ENCODE measurements at places on chromosomes 16 and 17.

GRCh38 chr16:67935101-67935401 lies 1.6 kb downstream of the PSMB10 start:
- no peak for DNase-seq

GRCh38 chr16:10964891-10965326 lies 20.5 kb downstream of the CLEC16A start:
- DNase-seq, result no peak

DNA sequence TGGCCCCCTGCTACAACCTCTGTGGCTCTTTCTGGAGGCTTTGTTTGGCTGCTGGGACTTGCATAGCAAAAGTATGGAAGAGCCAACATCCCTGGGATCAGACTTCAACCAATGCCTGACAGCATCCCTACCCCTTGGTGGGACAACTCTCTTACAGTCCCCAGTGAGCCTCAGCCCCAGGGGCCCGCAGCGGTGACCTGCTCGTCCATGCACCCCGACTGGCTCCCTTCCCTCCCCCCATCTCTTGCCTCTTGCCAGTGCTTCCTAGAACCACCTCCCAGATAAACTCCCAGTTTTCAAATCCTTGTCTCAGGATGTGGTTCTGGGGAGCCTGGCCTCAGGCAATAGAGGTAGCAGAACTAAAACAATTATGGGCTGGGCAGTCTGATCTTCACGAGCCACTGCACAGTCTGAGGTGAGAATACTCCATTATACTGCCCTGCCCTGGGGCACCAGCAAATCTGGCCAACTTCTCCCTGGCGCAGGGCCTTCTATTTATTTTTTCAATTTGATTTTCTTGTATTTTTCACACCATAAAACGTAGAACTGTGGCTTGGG lies 86.6 kb upstream of the BRD7 start:
- no peak for DNase-seq

DNA sequence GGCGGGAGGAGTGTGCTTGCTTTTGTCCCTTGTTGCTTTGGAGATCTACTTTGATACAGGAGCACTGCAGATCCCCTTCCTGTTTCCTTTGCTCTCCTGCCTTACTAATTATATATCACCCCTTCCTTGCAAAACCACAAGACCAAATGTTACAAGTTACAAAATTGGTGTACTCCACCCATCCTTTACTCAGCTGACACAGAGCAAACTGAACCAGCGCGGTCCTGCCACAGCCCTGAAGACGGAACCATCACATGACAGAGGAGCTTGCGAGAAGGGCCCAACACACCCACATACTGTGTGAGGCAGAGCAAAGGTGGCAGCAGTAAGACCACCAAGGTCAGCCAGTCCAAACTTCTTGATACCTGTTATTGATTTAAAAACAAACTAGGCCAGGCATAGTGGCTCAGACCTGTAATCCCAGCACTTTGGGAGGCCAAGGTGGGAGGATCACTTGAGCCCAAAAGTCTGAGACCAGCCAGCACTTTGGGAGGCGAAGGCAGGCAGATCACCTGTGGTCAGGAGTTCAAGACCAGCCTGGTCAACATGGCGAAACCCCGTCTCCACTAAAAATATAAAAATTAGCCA lies 33.2 kb downstream of the CYTH1 start:
- DNase-seq, result peak; percentile 67

DNA sequence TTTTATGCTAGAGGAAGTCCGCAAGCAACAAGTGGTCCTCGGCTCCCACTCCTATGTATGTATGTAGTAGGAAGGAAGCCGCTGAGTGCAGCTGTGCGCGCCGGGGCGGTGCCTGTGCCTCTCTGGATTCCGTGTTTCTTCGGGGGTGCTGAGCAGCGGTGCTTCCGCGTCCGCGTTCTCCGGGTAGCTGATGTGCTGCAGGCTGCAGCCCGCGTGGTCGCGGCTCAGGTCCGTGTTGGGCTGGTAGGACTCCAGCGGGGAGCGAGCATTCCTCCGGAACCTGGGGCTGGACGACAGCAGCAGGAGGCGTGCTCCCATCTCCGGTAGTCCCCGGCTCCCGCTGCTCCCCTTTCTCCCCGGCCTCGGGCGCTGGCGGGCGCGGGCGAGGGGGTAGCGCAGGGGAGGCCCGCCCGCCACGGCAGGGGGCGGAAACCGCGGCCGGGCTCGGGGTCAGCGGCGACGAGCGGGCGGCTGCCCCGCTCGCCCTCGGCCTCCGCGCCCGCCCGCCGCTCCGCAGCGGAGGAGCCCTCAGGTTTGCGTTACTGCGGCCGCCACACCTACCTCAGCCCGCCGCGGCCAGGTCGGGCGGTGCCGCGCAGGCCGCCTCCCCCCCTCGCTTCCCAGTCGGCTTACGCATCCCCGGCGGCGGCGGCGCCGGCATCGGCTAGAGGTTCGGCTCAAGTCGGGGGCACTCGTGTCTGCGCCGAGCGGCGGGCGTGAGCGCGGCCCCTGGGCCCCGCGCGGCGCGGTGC lies 487 bp downstream of the C17orf67 start:
- peak; percentile 66 for DNase-seq

- DNase-seq, result peak; percentile 94
Observed at GRCh38 chr17:31858642-31859486, at the start of gene COPRS. TSS of gene COPRS (minus strand) at chr17:31859244. CDS start at chr17:31859199, 45 bp downstream.

DNA sequence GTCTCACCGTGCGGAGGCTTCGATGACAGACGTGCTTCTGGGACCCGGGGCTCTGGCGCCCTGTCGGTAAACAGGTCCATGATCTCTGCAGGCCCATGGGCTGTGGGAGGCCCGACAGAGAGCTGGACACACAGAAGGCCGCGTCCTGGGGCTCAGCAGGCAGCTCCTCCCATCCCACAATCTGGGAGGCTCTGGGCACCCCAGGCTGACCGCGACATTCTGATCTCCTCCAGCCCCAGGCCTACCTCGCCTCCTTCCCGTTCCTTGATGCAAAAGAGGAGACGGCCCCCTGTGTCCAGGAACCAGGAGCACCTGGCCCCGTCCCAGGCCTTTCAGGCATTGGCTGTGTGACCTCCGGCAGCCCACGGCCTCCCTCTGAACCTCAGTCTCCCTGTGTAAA lies 23.3 kb downstream of the TRARG1 start:
- DNase-seq, result no peak

DNA sequence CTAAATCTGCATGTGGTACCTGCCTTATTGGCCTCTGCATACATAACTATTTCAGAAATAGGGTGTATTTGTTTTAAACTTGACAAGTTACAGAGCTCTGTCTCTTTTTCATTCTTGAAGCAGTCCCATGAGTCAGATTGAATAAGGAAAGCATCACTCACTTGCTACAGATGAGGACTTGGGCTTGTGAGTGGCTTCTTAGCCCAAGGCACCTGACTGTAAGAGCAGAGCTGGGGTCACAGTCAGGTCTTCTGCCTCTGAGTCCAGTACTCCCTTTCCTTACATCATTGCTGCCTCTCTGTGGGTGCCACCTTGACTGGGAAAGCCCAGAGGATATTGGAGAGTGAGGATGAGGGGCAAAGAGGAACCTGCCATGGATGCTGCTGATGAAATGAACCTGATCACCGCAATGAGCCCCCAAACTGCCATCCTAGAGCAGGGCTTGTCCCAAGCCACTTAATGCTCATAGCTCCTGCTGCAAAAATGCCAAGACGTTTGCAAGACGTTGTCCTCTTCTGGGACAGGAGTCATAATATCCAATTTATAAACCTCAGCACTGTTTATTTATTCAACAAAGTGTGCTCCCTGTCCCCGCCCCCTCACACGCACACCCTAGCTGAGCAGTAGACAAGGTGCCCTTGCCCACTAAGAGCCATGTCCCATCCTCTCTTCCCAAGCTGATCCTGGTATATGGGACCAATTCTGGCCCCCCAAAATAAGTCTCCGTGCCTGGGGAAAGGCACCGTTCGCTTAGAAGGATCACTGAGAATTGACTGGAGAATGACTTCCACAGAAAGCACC lies 74.1 kb downstream of the CCDC182 start:
- peak; percentile 8 for DNase-seq

GRCh38 chr16:85563515-85564276 lies 49.4 kb upstream of the GSE1 start:
- DNase-seq, result peak; percentile 82

GRCh38 chr16:75065521-75066149 lies 50.9 kb downstream of the LDHD start:
- DNase-seq, result no peak

- no peak for DNase-seq
Observed at GRCh38 chr17:49067163-49067562, 65.4 kb upstream of the B4GALNT2 start.

DNA sequence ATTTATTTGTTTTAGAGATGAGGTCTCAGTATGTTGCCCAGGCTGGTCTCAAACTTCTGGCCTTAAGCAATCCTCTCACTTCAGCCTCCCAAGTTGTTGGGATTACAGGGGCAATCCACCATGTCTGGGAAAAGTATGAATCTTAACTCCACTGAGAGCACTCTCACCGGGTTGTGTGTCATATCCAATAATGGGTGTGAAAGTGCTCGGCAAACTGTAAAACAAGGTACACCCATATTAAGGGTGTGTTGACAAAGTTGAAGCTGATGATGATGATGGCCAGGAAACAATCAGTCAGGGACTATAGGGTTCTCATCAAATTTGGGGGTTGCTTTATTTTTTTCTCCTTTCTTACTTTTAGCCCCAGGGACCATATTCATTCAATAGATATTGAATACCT lies 25.3 kb upstream of the TMC5 start:
- DNase-seq, result no peak

- peak; percentile 11 for DNase-seq
Observed at GRCh38 chr17:82941021-82942001, 101.5 kb upstream of the ZNF750 start.

DNA sequence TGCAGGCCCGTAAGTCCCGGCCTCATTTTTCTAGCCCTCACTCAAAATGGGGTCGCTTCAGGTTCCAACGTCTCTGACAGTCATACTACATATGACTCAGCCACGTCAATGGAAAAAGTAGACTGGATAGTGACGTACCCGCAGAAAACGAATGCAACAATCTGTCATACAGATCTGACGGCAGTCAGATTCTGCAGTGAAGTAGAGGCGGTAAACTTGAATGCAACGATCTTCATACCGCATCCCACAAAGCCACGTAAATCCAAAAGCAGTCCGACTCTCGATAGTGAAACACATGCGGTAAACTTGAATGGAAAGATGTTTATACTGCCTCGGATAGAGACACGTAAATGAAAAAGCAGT lies 38.4 kb upstream of the ARL4D start:
- DNase-seq, result peak; percentile 82

DNA sequence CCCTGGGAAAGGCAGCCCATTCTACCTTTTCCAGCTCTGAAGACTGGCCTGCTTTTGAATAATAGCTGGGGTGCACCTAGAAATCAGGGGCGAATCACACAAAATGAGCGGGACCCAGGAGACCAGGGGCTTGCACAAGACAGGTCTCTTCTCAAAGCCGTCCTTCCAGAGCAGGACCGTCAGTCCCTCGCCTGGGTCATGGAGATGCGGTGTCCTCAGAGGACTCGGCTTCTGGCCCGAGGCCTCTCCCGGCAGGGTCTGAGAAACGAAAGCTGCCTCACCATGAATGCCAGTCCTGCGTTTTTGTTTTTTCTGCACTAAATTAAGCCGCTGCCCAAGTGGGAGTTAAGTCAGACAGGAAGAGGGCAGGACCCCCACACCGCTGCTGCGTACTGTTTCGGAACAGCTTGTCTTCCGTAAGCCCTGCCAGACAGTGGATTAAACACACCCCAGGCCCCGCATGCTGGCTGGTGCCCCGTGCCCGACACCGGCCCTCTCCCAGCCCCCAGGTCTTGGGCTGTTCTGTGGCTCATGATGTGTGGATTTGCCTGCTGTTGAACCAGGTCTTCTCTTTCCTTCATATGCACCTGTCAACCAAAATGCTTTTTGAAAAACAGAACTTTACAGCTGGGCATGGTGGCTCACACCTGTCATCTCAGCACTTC lies 142.1 kb upstream of the RPH3AL start:
- no peak for DNase-seq

GRCh38 chr16:7333180-7333725 lies 608 bp downstream of the RBFOX1 start:
- DNase-seq, result no peak

GRCh38 chr16:52182840-52183239 lies 364.1 kb downstream of the TOX3 start:
- DNase-seq, result no peak

DNA sequence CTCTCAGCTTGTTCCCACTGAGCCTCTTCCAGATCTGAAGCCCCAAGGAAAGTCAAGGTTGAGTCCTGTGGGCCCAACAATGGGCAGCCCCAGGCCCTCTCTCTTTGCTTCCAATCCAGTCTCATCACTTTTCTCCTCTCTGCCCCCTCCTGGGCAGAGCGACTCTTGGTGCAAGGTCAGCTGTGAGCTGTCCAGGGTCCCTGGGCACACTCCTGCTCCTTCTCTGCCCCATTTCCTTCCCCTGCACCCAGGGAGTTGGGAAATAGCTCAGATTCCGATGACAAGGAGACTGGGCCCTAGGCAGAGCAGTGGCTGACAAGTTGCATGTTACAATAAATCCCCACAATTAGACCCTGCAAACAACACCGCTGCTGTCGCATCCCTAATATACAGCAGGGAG lies 16.1 kb upstream of the CRHR1 start:
- no peak for DNase-seq

- DNase-seq, result no peak
Observed at GRCh38 chr17:61122326-61122913, 277.2 kb upstream of the TBX2 start.

GRCh38 chr16:78129349-78129748 lies 29.9 kb downstream of the WWOX start:
- DNase-seq, result no peak

- DNase-seq, result no peak
Observed at GRCh38 chr17:10139577-10139976, 58.8 kb downstream of the GAS7 start.

DNA sequence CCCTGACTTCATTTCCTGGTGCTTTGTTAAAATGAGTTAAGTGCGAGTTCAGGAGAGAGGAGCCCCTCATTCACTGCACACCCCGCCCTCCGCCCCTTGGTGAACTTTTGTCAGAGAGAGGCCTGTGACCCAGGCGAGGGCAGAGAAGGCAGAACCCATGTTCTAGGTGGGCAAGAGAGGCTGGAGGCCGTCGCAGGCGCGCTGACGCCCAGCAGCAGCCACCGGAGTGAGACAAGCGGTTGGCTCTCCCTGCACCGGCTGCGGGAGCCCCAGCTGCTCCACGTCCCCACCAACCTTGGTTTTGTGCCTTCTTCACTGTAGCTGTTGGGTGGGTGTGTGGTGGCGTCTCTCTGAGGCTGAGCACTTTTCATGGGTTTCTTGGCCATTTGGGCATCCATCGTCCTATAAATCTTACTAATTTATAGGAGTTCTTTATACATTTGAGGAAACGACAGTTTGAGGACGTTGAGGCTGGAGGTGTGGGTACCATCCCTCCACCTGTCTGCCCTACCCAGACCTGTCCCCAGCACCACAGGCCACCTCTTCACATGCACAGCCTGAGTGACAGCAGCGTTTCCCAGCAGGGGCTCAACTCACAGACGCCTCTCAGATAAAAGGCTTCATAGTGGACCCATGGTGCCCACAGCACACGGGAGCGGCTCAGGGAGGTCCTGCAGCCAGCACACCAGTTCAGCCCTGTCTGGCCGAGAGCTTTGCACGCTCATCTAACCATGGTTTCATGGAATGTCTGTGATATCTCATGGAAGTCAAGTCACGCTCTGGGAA lies 45.2 kb upstream of the CBFA2T3 start:
- DNase-seq, result no peak

GRCh38 chr16:59192551-59193199 lies 458.6 kb upstream of the GOT2 start:
- DNase-seq, result no peak

Measured in femur (tissue), 1 donor.